ENCODE measurements at places on chromosomes 1 and 21. TPM values are rescaled to one million over a fixed set of nuclear protein-coding genes. Genes with fewer than 3 reads are reported as not detected.

The F3 gene
- total RNA-seq: 19.4 TPM

The ADAMTS5 gene
- total RNA-seq: 20.3 TPM

The CHIA gene
- total RNA-seq: not detected

The SFT2D2 gene
- 37.1 TPM for total RNA-seq

The MDM4 gene
- 48.9 TPM for total RNA-seq

The ASTN1 gene
- 2.2 TPM for total RNA-seq

The DNAJC11 gene
- total RNA-seq: 34.6 TPM

The PRSS38 gene
- total RNA-seq: not detected

- no peaks in the 10 kb centered on the region for H3K4me1 ChIP-seq
- no peaks in the 10 kb centered on the region for H3K27me3 ChIP-seq
- no peak overlapping the region for H3K4me3 ChIP-seq
- H3K36me3 ChIP-seq: no peaks in the 10 kb centered on the region
- DNase-seq: no peak
Observed at GRCh38 chr1:3992746-3993145, 92.7 kb upstream of the C1orf174 start.

DNA sequence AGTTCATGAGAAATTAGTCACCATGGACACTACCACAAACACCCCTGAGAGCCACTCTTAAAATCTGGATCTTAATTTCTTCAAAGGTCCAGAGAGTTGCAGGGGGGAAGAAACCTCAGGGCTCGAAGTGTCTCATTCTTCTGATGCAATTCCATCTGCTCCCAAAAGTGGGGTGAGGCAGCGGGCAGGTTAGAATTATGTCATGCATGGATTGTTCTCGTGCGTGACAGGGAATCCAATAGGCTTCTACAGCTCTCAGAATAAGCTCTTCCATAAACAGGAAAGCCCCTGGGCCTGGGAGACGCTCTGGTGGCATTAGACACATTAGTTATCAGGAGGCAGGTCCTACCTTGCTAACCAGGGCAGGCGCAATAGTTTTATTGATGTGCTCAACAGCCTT, 8.4 kb downstream of the ENO1 start:
- no peaks in the 10 kb centered on the region for H3K27me3 ChIP-seq
- no peak for DNase-seq
- peaks cover 34% of the 10 kb centered on the region for H3K4me1 ChIP-seq
- H3K36me3 ChIP-seq: peaks cover 92% of the 10 kb centered on the region
- no peak overlapping the region for H3K4me3 ChIP-seq

GRCh38 chr1:102365071-102365470, 368.3 kb upstream of the OLFM3 start:
- no peaks in the 10 kb centered on the region for H3K4me1 ChIP-seq
- no peaks in the 10 kb centered on the region for H3K27me3 ChIP-seq
- H3K4me3 ChIP-seq: no peak overlapping the region
- H3K27ac ChIP-seq: no peak overlapping the region
- no peak for DNase-seq

DNA sequence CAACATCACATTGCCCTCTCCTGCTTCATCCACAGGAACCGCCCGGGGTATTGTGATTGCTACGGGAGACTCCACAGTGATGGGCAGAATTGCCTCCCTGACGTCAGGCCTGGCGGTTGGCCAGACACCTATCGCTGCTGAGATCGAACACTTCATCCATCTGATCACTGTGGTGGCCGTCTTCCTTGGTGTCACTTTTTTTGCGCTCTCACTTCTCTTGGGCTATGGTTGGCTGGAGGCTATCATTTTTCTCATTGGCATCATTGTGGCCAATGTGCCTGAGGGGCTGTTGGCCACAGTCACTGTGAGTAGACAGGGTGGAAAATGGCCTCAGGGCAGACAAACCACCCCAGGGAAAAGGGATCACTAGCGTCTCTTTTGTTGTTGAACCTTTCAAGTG, 12.7 kb downstream of the ATP1A4 start:
- H3K4me3 ChIP-seq: no peak overlapping the region
- H3K27ac ChIP-seq: no peak overlapping the region
- no peak for DNase-seq
- H3K36me3 ChIP-seq: no peaks in the 10 kb centered on the region

DNA sequence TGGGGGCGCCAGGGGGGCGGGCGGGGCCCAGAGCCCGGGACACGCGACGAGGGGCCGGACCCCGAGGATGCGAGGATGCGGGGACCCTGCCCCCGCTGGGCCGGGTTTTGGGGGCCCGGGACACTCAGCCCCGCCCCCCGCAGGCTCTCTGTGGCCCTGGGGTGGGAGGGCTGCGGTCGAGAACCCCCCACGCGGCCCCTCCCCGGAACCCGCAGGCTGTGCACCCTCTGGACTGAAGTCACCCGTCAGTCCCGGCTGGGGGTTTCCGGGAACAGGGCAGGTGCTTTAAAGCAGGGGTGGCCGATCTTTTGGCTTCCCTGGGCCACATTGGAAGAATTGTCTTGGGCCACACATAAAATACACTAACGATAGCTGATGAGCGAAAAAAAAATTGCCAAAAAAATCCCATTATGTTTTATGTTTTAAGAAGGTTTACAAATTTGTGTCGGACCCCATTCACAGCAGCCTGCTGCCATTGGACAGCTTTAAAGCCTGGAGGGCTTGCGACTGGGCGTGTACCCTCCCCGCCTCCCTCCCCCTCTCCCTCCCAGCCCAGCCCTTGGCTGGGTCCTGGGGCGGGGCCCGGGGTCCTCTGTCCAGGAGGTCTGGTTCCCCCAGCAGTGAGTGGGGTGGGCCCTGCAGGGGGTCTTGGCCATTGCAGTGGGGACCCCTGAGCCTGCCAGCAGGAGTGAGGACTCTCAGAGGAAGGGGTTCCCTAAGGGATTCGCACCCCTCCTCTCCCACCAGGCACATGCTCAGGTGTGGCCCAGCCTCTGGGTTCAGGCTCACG, 21.6 kb upstream of the C1orf159 start:
- H3K4me1 ChIP-seq: no peaks in the 10 kb centered on the region
- no peak for DNase-seq
- H3K27ac ChIP-seq: peak overlapping the region; percentile 26
- no peaks in the 10 kb centered on the region for H3K36me3 ChIP-seq
- peaks cover 7% of the 10 kb centered on the region for H3K27me3 ChIP-seq
- no peak overlapping the region for H3K4me3 ChIP-seq

DNA sequence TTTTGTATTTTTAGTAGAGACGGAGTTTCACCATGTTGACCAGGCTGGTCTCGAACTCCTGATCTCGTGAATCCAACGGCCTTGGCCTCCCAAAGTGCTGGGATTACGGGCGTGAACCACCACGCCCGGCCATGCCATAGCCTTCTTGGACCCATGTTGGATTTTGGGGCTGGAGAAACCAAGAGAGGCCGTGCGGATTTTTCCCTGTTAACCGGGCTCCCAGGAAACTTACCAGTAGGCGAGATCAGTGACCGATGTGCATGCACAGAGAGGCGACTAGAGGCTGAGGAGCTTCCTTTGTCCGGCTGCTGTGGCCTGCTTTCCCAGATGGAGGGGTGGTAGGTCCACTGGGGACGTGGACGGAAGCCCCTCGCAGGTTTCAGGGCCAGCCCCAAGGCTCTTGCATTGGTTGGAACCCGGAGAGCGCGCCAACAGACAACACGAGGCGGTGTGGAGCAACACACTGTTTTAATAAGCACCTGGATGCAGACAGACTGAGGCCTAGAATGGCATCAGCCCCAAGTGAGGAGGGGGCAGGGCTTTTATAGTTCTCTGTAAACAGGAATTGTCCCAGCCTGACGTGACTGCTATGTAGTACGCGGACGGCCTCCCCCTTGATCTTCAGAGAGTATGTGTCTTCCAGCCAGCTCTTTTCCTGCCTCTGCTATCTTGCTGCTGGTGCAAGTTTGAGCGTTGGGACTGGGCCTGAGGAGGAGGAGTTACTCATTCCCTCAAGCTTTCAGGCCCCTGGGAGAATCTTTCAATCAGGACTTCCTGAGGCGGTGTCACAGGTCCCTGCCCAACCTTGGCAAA, at the start of gene ERVH48-1:
Gene ERVH48-1, minus strand, starts transcription at position 517 of the 813 bp plus-strand sequence. CDS start 6,624 bp downstream, outside the sequence.
- no peaks in the 10 kb centered on the region for H3K27me3 ChIP-seq
- no peaks in the 10 kb centered on the region for H3K36me3 ChIP-seq
- H3K4me3 ChIP-seq: no peak within 1 kb of the TSS
- no peak within 1 kb of the TSS for H3K27ac ChIP-seq
- DNase-seq: no peak

GRCh38 chr1:39453603-39454002, 37.8 kb upstream of the BMP8A start:
- no peaks in the 10 kb centered on the region for H3K27me3 ChIP-seq
- H3K36me3 ChIP-seq: peaks cover 58% of the 10 kb centered on the region
- no peak overlapping the region for H3K4me3 ChIP-seq
- peak; percentile 89 for DNase-seq

- peaks cover 23% of the 10 kb centered on the region for H3K27me3 ChIP-seq
- H3K27ac ChIP-seq: no peak overlapping the region
- H3K36me3 ChIP-seq: no peaks in the 10 kb centered on the region
- no peak for DNase-seq
Observed at GRCh38 chr1:110677526-110677925, 2.8 kb upstream of the KCNA3 start.

GRCh38 chr1:44464361-44464760, 59.3 kb downstream of the RNF220 start:
- no peak overlapping the region for H3K4me3 ChIP-seq
- H3K27me3 ChIP-seq: no peaks in the 10 kb centered on the region

GRCh38 chr1:176017722-176018121, 189.4 kb downstream of the COP1 start:
- no peak overlapping the region for H3K27ac ChIP-seq
- no peak overlapping the region for H3K4me3 ChIP-seq
- H3K4me1 ChIP-seq: no peaks in the 10 kb centered on the region
- H3K36me3 ChIP-seq: peaks cover 24% of the 10 kb centered on the region
- DNase-seq: no peak
- H3K27me3 ChIP-seq: no peaks in the 10 kb centered on the region

GRCh38 chr1:206563367-206564207, 48.7 kb downstream of the EIF2D start:
- H3K4me1 ChIP-seq: peaks cover 7% of the 10 kb centered on the region
- no peak overlapping the region for H3K4me3 ChIP-seq
- no peaks in the 10 kb centered on the region for H3K36me3 ChIP-seq
